ENCODE measurements at places on chromosomes 1 and 21. TPM values are rescaled to one million over a fixed set of nuclear protein-coding genes. Genes with fewer than 3 reads are reported as not detected.
A peak's percentile ranks its signal among the peaks of the same experiment; 100 is the strongest.

- H3K4me1 ChIP-seq, result peaks cover 20% of the 10 kb centered on the region
- peak overlapping the region; percentile 76 for H3K27ac ChIP-seq
- no peaks in the 10 kb centered on the region for H3K36me3 ChIP-seq
- no peak overlapping the region for H3K4me3 ChIP-seq
- H3K27me3 ChIP-seq, result no peaks in the 10 kb centered on the region
- no peak for DNase-seq
These were observed 111.3 kb downstream of the TNFSF18 start for GRCh38 chr1:172939475-172939874.

DNA sequence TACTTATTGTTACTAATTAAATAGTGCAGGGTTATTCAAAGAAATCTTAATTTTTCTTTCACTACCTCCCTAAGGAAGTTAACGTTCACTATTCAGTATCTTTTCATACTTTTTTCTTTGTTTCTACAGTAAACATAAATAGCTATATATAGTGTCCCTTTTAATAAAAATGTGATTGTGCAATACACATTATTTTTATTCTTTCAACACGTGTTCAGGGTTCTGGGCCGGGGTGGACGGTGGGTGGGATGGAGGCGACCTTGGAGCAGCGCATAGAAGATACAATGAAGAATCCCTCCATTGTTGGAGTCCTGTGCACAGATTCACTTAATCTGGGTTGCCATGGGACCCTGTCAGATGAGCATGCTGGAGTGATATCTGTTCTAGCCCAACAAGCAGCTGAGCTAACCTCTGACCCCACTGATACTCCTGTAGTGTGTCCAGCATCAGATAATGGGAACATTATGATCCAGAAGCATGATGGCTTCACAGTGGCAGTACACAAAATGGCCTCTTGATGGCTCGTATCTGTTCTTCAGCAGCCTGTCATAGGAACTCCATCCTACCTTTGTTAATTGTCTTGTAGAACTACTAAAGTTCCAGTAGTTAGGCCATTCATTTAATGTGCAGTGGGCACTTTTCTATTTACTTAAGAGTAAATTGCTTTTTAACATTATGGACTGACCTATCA lies 155.9 kb upstream of the L1TD1 start:
- no peaks in the 10 kb centered on the region for H3K27me3 ChIP-seq
- no peak overlapping the region for H3K4me3 ChIP-seq
- no peaks in the 10 kb centered on the region for H3K4me1 ChIP-seq

GRCh38 chr1:84643183-84643582 lies 47.1 kb downstream of the SSX2IP start:
- DNase-seq, result no peak
- no peak overlapping the region for H3K27ac ChIP-seq
- H3K4me3 ChIP-seq, result no peak overlapping the region
- H3K27me3 ChIP-seq, result no peaks in the 10 kb centered on the region
- H3K4me1 ChIP-seq, result no peaks in the 10 kb centered on the region
- H3K36me3 ChIP-seq, result peaks cover 5% of the 10 kb centered on the region

GRCh38 chr1:31663622-31664452 lies 19.2 kb upstream of the PEF1 start:
- no peaks in the 10 kb centered on the region for H3K27me3 ChIP-seq
- no peak overlapping the region for H3K4me3 ChIP-seq
- DNase-seq, result peak; percentile 22
- H3K4me1 ChIP-seq, result peaks cover 3% of the 10 kb centered on the region

DNA sequence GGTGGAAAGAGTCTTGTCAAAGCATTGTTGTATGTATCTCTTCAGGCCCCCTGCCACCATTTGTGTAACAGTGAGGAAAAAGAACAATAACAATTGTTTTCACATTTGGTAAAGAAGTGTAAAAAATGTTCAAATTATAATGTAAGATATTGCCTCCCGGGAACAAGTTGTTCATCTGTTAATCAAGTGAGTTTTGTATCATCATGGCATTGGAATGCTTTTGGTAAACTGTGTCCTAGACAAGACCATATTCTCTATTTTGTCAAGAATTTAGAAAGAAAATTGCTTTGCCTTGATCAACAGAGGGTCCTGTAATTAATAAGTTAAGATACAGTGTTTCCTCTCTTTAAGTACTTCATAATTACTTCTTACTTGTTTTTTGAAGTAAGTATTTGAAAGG lies 692.0 kb upstream of the NR5A2 start:
- H3K27me3 ChIP-seq, result no peaks in the 10 kb centered on the region
- no peak overlapping the region for H3K27ac ChIP-seq
- H3K4me1 ChIP-seq, result no peaks in the 10 kb centered on the region
- no peaks in the 10 kb centered on the region for H3K36me3 ChIP-seq

Gene CHIT1
- polyA plus RNA-seq, result not detected

DNA sequence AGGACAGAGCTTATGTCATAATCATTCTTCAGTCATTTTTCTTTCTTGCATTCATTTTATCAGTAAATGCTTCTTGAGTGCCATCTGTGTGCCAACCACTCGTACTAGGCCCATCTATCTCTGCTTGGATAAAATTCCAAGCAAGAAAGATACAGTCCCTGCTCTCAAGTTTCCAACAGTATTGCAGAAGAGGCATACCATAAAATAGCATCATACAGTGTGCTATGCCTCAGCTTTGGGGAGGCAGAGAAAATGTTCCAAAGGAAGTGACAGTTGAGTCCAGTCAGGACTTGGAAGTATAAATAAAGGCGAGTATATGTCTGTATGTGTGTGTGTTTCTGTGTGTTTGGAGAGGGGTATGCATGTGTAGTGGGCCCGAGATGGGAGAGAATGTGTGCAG lies 113.4 kb upstream of the HOOK1 start:
- DNase-seq, result peak; percentile 77
- H3K27ac ChIP-seq, result peak overlapping the region; percentile 74
- peaks cover 32% of the 10 kb centered on the region for H3K4me1 ChIP-seq
- H3K4me3 ChIP-seq, result no peak overlapping the region
- no peaks in the 10 kb centered on the region for H3K27me3 ChIP-seq
- H3K36me3 ChIP-seq, result no peaks in the 10 kb centered on the region
